ENCODE measurements at places on chromosomes 16 and 17.

DNA sequence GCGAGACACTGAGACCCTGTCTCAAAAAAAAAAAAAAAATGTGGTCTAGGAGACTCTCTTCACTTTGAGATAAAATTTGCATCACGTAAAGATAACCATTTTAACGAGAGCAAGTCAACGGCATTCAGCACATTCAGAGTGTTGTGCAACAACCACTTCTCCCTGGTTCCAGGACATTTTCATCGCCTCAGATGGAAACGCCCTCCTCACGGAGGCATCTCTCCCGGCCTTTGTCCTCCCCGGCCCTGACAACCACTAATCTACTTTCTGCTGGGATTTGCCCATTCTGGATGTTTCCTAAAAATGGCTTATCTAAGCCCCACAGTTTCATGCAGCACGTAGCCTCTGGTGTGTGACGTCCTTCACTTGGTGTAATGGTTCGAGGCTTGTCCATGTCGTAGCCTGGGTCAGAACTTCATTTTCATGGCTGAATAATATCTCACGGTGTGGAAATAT lies 6.4 kb upstream of the NPRL3 start:
- no peak for DNase-seq

DNA sequence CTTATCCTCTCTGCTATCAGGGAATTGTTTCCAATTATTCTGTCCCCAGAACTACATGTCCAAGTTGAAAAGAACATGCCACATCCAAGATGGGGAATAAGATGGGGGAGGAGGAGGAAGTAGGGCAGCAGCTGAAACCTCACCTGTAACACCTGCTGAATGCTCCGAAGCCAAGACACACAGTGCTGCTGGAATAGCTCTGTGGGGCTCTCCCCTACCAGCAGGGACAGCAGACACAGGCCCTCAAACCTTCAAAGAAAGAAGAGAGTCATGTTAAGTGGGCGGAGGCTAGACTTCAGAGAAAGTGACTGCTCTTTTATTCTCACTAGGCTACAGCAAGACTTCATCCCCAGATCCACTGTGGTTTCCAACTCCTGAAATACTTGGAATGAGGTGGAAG lies 13.2 kb downstream of the PELP1 start:
- DNase-seq: no peak

GRCh38 chr16:82150549-82150948 lies 19.5 kb downstream of the MPHOSPH6 start:
- DNase-seq: no peak

DNA sequence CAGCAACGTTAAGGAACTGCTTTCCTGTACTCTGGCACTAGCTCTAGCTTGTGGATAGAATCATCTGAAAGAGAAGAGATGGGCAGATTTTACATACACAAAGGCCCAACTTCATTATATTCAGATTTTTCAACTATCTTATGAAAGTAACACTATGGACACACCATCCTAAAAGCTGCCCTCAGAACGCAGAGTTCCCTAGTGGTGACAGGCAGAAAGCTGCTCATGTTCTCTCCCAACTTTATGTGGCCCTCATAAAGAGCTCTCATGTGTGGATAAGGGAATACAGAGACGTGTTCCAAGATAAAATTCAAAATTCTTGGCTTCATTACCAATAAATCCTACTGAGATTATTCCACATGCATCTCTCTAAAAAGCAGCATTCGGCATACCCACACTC lies 1.5 kb downstream of the CFAP20 start:
- no peak for DNase-seq

DNA sequence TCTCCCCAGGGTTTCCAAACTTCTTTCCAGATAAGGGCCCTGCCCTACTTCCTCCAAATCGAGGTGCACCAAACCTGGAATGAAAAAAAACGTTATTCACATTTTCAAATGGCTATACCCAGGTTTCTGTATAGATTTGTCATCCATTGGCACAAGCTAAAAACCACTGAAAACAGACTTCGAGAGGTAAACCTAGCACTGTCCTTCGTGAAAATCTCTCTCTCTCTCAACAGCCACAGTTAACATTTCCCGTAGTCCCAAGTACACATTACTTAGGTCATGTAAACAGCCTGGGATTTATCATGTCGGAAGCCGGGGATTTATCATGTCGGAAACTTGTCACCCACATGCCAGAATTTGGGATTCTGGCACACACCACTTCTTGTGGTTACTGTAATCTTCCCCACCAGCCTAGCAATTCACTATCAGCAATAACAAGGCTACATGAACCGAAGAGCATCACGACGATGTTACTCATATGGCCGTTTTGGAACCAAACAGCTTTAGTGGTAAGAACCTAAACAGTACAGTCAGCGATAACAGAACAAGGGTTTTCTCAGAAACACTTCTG lies 1.2 kb downstream of the DDX5 start:
- no peak for DNase-seq

GRCh38 chr17:81902023-81902652 lies at the start of gene NPB:
Gene NPB, plus strand, starts transcription at chr17:81902238. Its CDS starts 40 bp downstream, at chr17:81902278.
- no peak for DNase-seq

DNA sequence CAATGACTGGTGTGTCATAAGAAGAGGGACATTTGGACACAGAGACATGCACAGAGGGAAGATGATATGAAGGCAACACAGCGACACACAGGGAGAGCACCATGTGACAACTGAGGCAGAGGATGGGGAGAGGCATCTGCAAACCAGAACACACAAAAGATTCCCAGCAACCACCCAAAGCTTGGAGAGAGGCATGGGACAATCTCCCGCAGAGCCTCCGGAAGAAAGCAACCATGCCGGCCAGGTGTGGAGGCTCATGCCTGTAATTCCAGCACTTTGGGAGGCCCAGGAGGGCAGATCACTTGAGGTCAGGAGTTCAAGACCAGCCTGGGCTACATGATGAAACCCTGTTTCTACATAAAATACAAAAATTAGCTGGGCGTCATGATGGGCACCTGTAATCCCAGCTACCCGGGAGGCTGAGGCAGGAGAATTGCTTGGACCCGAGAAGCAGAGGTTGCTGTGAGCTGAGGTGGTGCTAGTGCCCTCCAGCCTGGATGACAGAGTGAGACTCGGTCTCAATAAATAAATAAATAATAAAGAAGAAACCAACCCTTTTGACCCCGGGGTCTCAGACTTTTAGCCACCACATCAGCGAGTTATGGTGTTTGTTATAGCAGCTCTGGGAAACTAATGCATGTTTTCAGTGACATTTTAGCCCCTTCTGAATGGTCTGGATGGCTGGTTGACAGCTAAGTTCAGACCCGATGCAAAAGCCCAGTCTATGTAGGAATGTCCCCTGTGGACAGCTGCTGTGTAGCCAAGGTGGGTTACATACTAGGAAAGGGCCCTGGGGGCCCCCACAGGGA lies 13.8 kb upstream of the PLCG2 start:
- DNase-seq: no peak

DNA sequence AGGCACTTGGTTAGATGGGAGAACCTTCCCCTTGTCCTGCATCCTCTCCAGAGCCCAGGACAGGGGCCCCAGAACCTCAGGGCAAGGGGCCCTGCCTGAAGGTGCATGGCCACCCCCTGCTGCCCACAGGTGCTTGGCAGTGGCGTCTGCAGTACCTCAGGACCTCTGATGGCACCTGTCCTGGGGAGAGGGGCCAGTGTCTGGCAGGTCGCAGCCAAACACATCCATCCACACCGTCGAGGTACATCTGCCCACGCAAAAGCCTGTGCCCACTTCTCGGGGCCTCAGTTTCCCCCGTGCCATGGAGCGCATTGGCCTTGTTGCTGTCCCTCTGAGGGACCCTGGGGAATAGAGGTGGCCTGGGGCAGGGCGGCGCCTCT lies 9.3 kb downstream of the MAP2K3 start:
- no peak for DNase-seq

GRCh38 chr17:247767-248166 lies 66.3 kb upstream of the DOC2B start:
- no peak for DNase-seq

GRCh38 chr17:2994441-2994840 lies 69.0 kb downstream of the OR1D5 start:
- no peak for DNase-seq

DNA sequence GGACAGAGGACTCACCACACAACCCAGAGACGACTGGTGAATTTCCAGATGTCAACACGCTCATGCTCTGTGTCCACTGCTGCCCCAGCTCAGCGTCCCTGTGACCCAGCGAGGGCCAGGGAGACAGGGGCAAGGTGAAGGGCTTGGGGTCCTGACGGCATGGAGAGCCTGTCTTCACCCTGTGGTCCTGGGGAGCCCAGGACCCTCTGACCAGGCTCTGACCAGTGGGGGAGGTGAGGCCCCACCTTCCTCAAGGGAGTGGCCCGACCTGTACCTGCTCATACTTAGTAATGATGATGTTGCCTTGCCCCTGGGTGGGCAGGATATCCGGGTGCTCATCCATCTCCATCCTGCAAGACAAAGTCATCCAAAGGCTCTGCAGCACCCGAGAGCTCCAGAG lies 39.8 kb downstream of the TNFRSF13B start:
- no peak for DNase-seq

DNA sequence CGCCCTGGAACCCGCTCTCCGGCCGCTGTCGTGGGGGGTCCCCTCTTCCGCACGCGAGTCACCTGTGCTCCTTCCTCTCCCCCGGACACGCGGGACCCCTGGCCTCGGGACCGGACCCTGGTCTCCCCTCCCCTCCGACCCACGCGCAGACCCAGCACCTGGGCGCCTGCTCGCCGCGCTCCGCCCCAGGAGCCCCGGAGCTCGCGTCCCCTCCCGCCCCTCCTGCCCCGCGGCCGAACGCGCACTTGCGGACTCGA lies 762 bp downstream of the RAB40B start:
- DNase-seq: no peak

DNA sequence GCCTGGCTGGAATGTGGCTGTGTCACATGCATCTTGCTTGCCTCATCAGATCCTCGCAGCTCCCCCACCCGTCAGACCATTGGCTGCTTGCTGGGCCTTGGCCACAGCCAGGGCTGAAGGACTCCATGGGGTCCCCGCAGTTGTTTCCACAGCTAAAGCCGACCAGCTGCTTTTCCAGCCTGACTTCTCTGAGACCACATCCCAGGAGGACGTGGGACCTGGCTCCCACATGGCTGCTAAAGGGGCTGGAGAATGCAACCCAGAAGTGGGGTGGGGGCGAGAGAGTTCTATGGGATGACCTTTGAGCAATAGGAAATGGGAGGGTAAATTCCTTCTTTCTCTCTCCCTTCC lies 193.8 kb downstream of the RAB11FIP4 start:
- DNase-seq: no peak

DNA sequence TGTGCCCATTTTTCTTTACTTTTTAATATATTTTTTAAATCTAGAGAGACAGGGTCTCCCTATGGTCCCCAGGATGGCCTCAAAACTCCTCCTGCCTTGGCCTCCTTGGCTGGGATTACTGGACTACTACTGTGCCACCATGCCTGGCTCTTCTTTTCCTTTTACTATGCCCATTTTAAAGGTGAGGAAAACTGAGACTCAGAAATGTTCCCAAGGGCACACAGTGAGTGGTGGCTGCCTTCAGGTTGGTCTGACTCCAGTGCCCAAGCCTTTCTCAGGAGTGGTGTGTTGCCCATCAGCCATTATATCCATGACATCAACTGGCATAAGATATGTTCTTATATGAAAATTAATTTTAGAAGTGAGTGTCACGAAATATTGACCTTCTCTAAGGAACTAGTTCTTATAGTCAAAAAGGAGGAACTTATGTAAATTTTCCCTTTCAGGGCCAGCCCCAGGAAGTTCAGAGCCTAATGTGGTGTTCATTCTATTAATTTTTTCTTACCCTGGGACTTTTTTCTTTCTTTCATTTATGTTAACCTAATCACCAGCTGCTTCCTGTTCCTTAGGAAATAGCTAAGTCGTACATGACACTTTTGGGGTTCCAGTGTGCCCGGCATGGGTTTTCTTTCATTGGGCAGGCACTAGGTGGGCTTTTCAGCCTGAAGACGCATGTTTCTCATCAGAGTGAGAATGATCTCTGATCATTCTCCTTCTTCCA lies 17.9 kb upstream of the SPN start:
- DNase-seq: no peak

DNA sequence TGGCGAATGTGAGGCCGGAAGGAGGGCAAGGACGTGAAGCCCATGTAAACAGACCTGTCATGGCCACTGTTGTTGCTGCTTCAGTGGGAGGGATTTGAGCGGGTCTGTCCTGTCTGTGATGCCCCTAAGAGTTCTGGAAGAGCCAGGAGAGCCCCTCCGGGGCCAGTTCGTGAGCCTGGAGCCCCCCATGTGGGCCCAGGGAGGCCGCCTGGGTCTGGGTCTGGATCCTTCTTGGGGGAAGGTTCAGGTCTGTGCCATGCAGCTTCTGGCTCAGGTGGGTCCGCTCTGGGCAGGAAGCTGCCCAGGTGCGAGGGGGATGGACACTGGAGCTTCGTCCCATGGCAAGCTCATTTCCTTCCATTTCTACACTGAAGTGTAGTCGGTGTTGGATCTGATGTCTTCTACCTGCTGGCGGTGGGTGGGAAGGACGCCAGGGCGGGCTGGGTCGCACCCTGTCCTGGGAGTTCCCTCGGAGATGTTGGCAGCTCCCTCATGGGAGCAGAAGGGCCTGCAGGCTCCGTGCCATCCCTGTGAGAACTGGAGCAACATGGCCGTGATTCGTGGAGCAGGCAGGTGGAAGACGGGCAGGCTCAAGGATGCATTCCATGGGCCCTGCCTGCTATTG lies 11.2 kb upstream of the WFIKKN1 start:
- DNase-seq: no peak

- DNase-seq: no peak
These were observed 135.3 kb downstream of the WSCD1 start for GRCh38 chr17:6205525-6205924.

DNA sequence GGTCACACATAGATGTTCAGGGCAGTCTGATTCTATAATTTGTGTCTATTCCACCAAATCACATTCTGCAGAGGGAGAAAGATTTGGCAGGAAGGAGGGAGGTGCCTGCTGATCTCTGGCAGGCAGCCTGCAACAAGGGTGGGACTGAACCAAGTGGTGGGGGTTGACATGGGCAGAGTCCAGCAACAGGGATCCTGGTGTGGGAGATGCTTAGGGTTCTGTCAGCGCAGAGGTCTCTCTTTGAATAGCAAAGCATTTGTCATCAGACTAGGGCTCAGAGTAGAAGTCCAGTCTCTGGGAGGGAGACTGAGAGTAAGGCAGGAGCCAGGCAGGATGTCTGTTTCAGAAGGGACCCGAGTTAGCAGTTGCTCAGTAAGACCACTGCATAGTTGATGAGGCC lies 94.6 kb downstream of the UTP18 start:
- DNase-seq: no peak

DNA sequence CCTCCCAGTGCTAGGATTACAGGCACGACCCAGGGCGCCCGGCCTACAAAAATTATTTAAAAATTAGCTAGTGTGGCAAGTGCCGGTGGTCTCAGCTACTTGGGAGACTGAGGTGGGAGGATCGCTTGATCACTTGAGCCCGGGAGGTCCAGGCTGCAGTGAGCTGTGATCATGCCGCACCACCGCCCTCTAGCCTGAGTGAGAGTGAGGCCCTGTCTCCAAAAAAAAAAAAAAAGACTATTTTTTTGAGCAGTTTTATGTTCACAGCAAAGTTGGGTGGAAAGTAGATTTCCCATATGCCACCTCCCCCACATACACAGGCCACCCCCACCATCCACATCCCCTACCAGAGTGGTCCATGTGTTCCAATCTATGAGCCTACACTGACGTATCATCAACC lies 84.9 kb downstream of the MGAT5B start:
- DNase-seq: no peak

Measured in stimulated activated CD8-positive, alpha-beta memory T cell treated with anti-CD3 and anti-CD28 coated beads, Interleukin-15, amount 100 ng/mL, for 48 hours (primary cell).